CD4-positive, alpha-beta T cell treated with Interleukin-6 at 100 ng/mL for 8 hours (primary cell): ENCODE measurements at places on chromosomes 6 and 20.

DNA sequence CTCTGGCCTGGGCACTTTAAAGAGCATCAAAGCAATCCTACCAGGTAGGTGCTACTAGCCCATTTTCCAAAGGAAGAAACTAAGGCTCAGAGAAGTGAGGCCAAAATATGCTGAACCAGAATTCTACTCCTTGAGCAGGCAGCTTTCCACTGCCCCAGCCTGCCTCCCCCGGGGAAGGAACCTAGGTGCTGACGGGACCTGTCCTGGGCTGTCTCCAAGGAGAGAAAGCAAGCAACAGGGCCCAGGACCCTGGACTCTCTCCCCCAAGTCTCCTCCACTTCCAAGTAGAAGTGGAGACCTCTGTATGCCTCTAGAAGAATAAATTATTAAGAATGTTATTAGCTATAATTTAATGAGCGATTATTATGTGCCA is 159.5 kb downstream of the MRPL14 start:
- no peak for DNase-seq

- DNase-seq = no peak
Observed at GRCh38 chr6:170022291-170022722, 268.6 kb downstream of the DLL1 start.

DNA sequence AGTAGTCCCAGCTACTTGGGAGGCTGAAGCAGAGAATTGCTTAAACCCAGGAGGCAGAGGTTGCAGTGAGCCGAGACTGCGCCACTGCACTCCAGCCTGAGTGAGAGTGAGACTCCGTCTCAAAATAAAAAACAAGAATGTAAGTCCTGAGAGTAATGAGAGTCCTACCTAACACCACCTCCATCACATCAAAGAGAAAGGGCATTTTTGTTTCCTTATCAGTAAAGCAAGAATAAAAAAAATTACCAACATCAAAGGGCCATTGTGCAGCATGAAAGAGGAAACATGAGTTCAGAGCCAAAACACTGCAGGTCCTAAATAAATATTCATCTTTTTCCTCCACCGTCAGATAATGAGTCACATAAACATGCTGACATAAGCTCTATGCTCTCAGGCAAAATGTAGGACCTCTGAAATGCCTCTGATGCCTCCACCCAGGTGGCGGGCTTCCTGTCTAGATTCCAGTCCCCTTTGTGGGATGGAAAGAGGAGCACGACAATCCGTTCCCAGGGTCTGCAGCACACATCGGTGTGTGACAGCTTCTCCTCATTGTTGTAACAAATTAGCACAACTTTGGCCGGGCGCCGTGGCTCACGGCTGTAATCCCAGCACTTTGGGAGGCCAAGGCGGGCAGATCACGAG is 7.2 kb downstream of the ATP9A start:
- DNase-seq = no peak

DNA sequence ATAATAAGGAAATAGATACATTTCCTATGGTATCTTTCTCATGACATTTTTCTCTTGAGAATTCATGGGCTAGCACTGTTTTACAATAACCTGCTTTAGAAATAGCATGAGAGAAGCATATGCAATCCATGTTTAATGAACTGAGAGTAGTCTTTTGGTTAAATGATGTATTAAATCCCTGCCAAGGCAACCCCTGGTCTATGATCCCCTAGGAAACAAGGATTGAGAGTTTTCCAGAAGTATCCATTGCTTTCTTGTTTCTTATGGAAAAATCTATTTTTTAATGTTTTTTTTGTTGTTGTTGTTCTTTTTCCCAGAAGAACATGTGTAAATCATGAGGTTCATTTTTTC is 390.5 kb upstream of the HSF2 start:
- DNase-seq = no peak

DNA sequence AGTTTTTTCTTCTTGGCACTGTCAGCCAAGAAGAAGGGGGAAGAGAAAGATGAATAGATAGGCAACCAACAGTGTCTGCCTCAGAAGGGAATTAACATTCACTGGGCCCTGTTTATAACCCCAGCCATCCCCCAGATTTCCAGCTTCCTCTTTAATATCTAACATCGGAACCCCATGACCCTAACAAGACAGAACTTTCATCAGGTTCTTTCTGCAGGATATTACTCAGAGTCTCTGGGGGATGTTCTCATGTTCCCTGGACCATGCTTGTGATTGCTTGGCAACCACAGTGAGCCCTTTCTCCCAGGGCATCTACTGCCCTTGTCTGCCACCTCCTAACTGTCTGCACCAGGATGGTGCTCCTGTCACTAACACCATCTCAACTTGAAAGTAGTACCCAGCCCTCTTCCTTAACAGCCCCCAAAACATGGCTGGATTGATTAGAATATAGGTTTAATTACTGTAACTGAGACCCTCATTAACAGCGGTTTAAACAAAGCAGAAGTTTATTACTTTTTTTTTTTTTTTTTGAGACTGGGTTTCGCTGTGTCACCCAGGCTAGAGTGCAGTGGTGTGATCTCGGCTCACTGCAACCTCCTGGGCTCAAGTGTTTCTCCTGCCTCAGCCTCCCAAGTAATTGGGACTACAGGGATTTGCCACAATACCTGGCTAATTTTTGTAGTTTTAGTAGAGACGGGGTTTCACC is 12.0 kb upstream of the PTPN1 start:
- no peak for DNase-seq

DNA sequence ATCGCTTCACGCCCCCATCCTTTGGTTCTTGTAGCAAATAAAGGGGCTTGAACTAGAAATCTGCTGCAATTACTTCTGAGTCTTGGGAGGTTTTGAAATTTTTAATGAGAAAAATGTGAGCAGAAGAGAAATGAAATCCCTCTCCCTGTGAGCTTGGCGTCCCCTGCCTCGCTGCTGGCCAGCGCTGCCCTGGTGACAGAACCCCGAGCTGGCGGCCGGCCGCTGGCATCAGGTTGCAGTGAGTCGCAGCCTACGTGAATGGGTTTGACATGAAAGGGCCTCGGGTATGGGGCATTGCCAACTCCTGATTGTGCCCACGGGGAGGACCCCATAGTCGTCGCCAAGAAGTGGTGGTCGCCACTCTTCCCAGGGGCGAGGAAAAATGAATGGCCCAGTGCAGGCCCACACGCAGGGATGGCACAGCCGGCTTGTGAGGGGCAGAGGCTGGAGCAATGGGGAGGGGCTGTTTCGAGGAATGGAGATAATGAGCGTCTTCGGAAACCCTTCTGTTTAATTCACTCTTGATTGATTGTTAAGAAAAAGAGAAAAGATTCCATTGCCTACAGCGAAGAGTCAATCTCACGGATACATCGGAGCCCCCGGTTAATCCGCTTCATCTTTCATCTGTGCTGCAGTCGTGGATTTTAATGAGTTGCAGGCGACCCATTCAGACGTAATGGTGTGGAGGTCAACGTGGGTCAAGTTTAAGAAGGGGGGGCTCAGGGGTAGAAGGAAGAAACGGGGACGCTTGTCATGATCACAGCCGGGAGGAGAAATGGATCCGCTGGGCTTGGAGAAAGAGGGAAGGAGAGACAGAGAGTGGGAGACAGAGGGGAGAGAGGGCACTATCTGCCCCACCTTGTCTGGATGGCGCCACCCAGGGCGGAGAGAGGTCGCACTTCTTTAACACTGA is 380.1 kb downstream of the THBS2 start:
- DNase-seq = no peak

- DNase-seq = peak; percentile 15
Observed at GRCh38 chr20:1555952-1556351, 1.6 kb downstream of the SIRPD start.

GRCh38 chr6:130269969-130270635 is 47.4 kb upstream of the SAMD3 start:
- DNase-seq = no peak

- no peak for DNase-seq
Observed at GRCh38 chr6:14765721-14766390, 480.0 kb upstream of the JARID2 start.

- DNase-seq = no peak
Observed at GRCh38 chr20:3209946-3210317, 634 bp downstream of the ITPA start.

- no peak for DNase-seq
Observed at GRCh38 chr20:9200620-9201019, 131.7 kb downstream of the PLCB4 start.

DNA sequence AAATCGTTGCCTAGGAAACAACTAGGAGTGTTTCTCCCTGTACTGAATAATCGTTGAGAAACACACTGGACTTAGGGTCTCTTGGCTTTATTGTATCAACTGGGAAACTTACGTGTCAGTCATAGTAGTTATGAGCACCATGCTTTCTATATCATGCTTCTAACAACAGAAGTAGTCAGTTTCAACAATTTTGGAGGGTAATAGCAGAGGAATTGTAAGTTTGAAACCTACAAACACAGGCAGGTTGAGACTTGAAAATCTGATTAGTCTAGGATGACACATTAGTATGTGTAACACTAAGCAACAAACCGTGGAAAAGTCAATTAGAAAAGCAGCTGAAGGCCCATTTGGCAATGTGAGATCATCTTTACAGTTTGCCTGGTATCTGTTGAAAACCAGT is 43.9 kb upstream of the FABP7 start:
- no peak for DNase-seq

DNA sequence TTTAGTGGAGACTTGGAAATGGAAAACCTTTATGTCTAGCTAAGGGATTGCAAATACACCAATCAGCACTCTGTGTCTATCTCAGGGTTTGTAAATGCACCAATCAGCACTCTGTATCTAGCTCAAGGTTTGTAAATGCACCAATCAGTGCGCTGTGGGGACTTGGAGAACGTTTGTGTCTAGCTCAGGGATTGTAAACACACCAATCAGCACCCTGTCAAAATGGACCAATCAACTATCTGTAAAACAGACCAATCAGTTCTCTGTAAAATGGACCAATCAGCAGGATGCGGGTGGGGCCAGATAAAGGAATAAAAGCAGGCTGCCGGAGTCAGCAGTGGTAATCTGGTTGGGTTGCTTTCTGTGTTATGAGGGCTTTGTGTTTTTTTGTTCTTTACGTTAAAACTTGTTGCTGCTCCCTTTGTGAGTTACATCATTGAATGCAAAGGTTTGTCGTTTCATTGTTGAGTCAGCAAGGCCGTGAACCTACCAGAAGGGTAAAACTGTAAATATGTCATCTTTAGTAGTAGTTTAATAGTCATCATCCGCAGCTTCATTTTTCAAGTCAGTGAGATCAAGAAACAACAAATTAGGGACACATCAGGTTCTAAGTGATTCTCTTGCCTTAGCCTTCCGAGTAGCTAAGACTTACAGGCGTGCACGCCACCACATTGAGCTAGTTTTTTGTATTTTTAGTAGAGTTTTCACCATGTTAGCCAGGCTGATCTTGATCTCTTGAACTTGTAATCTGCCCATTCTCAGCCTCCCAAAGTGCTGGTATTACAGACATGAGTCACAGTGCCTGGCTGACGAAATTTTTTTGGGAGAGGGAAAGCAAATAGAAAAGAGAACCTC is 22.7 kb upstream of the NUP153 start:
- DNase-seq = no peak

DNA sequence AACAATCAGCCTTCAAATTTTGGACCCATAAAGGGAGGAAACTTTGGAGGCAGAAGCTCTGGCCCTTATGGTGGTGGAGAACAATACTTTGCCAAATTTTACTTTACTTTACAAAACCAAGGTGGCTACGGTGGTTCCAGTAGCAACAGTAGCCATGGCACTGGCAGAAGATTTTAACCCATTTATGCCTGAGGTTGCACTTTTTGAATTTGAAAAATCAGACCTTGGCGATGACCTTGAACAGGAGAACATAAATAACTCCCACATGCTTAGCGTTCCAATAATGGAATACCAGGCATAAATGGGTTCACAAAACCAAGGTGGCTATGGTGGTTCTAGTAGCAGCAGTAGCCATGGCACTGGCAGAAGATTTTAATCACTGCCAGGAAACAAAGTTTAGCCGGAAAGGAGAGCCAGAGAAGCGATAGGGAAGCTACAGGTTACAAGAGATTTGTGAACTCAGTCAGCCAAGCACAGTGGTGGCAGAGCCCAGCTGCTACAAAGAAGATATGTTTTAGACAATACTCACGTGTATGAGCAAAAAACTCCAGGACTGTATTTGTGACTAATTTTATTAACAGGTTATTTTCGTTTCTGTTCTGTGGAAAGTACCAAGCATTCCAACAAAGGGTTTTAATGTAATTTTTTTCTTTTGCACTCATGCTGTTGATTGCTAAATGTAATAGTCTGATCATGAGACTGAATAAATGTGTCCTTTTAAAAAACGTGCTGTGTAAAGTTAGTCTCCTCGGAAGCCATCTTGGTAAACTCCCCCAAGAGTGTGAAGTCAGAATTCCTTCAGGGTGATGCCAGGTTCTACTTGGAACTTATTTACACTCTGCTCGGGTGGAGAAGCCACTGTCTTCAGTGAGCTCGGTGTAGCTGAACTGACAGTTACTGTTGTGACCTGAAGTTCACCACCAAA is 6.7 kb downstream of the SFT2D1 start:
- no peak for DNase-seq

GRCh38 chr6:116866281-116866871 is 10.7 kb upstream of the RFX6 start:
- no peak for DNase-seq

- no peak for DNase-seq
Observed at GRCh38 chr6:20705741-20706140, 171.5 kb downstream of the CDKAL1 start.

DNA sequence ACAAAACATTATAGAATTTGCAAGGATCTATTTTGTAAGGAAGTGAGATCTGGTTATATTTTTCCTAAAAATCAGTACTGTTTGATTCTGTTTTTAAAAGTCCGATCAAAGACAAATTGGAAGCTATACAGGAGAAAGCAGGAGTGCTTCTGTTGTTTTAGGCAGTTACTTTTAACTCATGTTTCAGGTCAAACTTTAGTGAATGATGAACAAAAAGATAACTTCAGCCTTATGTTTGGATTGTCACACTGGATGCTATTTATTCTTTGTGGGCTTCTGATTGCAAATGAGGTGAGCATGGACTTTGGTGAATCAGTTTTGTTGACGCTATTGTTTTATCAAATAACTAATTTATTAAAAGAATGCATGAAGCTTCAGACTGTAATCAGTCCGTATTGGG is 228.7 kb upstream of the SLC35B3 start:
- DNase-seq = no peak

DNA sequence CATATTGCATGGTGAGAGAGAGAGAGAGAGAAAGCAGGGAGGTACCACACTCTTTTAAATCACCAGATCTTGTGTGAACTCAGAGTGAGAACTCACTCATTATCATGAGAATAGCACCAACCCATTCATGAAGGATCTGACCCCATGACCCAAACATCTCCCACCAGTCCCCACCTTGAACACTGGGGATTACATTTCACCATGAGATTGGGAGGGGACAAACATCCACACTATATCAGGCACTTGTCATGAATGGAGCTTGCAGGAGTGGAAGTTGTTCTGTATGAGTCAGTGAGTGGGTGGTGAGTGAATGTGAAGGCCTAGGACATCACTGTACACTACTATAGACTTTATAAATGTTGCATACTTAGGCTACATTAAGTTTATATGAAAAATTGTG is 47.7 kb upstream of the RNF182 start:
- no peak for DNase-seq

GRCh38 chr6:12012038-12012557 is at the start of gene HIVEP1:
Gene HIVEP1, plus strand, starts transcription at chr6:12012312. Its CDS starts 3,317 bp downstream, at chr6:12015629.
- DNase-seq = no peak
